ENCODE measurements at places on chromosomes 16 and 17. TPM values are rescaled to one million over a fixed set of nuclear protein-coding genes. Genes with fewer than 3 reads are reported as not detected.

The ZNF750 gene
- polyA plus RNA-seq = 0.18 TPM

The NAGPA gene
- 19.3 TPM for polyA plus RNA-seq

The CFAP97D1 gene
- 0.04 TPM for polyA plus RNA-seq

The TBC1D3C gene
- polyA plus RNA-seq = 3.1 TPM

The CRHR1 gene
- polyA plus RNA-seq = 0.24 TPM

The PIPOX gene
- 51.5 TPM for polyA plus RNA-seq

The IRX5 gene
- polyA plus RNA-seq = 0.10 TPM

DNA sequence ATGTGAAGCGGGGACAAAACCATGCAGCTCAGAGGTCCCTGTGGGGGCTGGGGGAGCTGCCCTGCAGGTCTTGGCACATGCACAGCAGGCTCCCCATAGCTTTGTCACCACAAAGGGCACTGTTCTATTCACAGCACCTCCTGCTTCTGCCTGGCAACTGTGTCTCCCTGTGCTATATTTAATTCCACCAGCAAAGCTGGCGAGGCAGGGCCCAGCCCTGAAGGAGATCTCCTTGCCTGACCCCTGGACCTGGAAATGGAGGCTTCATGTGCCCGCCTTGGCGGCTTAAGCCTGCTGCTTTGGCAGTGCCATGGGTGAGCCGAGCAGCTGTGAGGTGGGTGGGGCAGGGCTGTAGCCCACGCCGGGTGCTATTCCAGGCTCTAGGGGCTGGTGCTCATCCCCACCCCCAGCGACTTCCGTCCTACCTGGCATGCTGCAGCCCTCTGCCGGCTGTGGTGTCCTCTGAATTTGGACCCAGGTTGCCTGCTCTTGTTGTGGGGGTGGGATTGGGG lies 6.8 kb downstream of the LDHD start:
- no peak for DNase-seq

- DNase-seq = no peak
These were observed 4.1 kb downstream of the MGAT5B start for GRCh38 chr17:76872221-76872873.

DNA sequence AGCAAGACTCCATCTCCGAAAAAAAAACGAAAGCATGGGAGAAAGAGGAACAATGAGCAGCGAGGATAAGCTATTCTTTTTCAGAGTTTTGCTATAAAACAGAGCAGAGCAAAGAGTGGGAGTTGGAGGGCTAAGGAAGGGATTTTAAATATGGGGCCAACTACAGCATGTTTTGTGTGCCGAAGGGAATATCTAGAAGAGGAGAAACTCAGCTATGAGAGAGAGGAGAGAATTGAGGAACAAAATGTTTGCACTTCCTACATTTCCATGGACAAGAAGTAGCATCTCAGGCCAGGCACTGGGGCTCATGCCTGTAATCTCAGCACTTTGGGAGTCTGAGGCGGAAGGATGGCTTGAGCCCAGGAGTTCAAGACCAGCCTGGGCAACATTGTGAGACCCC lies 13.1 kb upstream of the GRB2 start:
- no peak for DNase-seq

- no peak for DNase-seq
These were observed 57.4 kb downstream of the SYNRG start for GRCh38 chr17:37551788-37552187.

DNA sequence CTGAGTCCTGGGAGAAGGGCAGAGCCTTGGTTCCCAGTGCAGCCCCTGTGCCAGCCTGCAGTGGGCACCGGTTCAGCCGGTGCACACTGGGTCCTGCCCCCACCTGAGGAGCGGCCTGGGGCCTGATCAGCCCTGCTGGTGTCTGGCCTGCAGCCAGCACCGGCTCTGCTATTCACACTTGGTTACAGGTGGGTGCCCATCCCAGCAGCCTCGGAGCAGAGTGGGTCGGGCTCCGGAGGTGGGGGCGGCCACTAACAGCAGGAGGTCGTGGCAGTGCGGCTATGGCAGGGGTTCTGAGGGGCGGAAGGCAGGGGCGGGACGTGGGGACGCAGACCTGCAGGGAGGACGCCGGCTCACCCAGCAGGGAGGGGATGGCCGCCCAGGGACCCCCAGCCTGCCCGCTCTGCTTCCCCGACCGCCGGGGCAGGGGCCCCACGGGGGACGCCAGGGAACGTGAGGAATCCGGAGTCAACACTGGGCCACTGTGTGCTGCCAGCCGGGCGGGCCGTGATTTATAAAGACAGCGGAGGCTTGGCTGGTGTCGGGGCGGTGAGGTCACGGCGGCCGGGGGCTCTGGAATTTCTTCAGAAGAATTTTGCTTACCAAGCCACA lies 20.3 kb downstream of the METRNL start:
- DNase-seq = no peak

DNA sequence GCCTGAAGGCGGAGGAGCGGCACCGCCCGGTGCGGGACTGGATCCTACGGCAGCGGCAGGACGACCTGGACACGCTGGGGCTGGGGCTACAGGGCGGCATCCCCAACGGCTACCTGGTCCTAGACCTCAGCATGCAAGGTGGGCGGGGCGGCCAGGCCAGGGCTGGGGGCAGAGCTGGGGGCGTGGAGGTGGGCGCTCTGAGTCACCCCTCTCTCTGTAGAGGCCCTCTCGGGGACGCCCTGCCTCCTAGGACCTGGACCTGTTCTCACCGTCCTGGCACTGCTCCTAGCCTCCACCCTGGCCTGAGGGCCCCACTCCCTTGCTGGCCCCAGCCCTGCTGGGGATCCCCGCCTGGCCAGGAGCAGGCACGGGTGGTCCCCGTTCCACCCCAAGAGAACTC lies 7.9 kb downstream of the MSLN start:
- DNase-seq = no peak

- no peak for DNase-seq
These were observed 15.8 kb upstream of the ZNF19 start for GRCh38 chr16:71504901-71505300.

GRCh38 chr17:47205419-47205963 lies 3.7 kb upstream of the MYL4 start:
- peak; percentile 57 for DNase-seq

- no peak for DNase-seq
These were observed 60.2 kb downstream of the CMC2 start for GRCh38 chr16:80946481-80946880.

DNA sequence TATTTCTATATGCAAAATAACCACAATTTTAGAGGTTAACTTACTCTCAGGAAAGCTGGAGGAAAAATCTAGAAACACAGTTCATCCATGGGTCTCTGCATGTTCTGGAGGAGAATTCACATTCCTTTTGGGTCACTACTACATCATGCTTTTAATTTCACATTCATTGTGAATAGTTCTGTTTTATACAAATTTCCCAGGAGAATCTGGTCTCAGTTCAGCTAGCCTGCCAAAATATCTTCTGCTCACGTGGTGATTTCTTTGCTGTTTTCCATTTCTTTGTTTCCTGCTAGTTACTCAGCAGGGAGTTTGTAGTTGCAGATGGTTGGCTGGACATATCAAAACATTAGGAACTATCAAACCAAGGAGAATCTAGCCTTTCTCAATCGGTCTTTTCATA lies at the start of gene ABCA9:
TSS of gene ABCA9 (minus strand) at position 106 of the 400 bp plus-strand sequence. CDS start 9,801 bp downstream, outside the sequence.
- DNase-seq = peak; percentile 7

DNA sequence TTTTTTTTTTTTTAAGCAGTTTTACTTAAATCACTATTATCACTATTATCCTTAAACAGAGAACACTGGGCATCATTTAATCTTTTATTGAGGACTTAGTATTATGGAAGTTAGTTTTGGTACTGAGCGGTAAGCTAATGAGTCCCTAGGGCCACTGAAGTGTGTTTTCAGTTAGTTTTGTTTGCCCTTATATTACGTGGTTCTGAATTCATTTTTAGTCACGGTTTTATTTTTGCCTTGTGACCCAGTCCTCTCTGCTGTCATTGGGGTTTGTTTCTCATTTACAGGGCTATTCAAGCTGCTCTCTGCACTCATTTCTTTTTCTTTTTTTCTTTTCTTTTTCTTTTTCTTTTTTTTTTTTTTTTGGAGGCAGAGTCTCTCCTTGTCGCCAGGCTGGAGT lies 17.3 kb downstream of the RABEP1 start:
- DNase-seq = no peak

DNA sequence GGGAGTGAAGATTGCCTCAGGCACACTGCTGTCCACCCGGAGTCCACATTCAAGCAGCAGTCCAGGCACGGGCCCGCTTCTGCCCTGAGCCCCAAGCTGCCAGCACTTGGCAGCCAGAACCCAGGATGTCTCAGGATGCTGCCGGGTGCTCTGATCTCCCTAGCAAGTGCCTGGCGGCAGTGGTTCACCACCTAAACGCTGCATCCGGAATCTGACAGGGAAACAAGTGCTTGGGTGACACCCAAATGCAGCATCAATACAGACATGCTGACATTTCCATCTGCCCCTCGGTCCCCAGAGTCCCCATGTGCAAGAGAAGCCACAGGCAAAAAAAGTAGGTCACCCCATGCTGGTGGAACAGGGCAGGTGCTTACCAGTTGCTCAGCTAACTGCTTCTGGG lies 197.1 kb upstream of the RPL38 start:
- DNase-seq = no peak

DNA sequence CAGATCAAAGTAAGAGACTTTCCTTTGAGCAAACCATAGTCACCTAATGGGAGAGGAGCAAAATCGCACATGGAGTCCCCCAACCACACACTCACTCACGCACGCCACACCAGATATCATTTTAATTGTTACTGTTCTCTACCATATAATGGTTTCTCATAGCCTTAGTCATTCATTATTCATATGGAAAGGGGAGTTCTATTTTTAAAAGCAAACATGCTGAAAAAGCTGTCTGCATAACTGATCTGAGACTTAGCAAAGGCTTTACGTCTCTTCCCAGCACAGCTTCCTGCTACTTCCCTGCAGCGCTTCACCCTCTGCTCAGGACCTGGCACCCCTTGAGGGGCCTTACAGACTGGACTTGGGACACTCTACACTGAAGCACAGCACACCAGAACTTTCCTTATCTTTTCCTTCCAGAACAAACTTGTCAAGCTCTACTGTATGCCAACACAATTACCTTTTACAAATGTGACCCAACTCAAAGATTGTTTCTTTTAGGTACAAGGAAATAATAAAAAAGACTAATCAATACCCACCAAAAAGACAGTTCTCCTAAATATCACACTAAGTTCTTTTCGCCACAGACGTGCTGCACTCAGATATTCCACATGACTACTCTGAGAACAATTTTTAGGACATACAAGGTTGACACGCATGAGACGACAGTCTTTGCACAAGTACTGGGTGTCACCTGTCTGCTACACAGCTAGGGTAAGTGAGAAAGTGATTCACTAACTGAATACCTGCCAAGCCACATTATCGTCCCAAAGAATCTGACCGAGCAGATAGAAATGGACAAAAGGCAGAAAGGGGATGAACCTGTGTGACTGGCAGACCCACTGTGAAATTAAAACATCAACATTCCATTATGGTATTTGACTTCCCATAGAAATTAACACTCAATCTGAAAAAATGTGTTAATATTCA lies 21.5 kb downstream of the SRP68 start:
- peak; percentile 71 for DNase-seq

- DNase-seq = no peak
These were observed 150.2 kb upstream of the CACNG5 start for GRCh38 chr17:66684731-66685130.

- DNase-seq = no peak
These were observed 9.2 kb downstream of the TBC1D16 start for GRCh38 chr17:80026359-80027042.

DNA sequence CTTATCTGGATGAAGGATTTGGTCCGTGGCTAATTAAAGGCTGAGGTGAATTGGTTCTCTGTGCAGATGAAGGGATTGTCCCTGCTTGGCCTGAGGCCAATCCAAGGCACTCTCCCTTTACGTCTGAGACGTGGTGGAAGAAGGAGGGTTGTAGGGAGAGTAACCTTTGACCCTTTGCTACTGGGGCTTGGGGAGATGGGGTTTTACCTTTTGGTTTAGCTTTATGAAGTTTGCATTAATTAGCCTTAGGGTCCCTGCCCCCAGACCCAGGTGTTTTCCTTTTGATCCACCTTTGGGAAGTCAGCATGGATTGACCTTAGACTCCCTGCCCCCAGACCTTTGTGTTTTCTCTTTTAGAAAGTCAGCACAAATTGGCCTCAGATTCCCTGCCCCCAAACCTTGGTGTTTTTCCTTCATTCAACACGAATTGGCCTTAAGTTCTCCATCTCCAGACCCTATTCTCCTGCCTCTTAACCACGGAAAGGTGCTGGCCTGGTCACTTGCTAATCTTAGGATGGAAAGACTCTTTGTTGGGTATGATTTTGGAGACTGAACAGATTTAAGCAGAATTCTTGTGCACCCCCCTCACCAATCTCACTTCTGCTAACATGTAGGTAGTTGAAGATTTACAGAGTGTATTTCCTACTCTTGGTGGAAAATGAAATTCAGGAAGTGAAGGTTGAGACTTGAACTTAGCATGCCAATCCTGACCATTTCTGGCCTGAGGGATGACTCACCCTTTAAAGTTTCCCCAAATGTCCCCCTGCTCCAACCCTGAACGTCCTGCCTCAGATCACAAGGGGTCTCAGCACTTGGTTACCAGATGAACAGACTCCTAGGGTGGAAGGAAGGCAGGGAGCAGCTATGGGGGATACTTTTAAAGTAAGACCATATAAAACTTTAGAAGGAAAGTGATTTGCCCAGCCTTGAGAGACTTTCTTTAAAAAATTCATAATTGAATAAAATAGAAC lies 23.1 kb upstream of the MMD start:
- DNase-seq = no peak

GRCh38 chr16:28181515-28181914 lies 30.2 kb downstream of the XPO6 start:
- DNase-seq = peak; percentile 12

DNA sequence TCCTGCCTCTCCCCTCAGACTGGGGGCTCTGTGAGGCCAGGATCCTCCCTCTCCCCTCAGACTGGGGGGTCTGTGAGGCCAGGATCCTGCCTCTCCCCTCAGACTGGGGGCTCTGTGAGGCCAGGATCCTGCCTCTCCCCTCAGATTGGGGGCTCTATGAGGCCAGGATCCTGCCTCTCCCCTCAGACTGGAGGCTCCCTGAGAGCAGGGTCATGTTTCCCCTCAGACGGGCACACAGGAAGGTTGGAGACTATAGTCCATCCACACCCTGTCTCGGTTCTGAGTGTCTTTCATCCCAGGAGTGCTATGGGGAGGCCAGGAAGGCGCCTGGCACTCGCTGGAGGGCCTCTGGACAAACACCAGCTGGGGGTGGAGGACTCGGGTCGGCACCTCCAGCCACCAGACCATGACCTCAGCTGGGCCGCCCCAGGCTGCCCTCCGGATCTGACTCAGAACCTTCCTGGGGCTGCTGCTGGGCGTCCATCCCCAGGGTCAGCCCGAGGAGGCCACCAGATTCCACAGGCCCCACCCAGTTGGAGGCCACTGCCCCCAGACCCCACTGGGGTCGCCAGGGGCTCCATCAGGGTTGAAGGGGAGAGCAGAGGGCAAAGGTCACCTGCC lies 21.9 kb upstream of the DLX4 start:
- no peak for DNase-seq

DNA sequence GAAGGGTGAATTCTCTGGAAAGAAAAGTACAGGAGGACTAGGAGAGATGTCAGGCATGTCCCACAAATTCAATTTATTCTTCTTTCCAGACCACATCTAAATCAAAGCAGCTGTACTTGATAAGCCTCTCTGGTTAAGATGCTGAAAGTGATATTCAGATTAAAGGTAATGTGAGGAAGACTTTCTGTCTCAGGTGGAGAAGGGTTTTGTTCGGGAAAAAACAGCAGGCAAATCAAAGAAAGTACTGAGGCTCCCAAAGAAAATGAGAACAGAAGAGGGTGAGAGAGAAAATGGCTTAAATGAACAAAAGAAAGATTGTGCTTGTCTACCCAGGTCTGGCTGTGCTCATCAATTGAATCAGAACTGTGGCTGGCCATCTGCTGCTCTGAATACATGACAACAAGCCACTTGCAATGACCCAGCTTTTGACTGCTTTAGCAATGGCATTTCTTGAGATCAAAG lies 55.6 kb downstream of the MMD start:
- DNase-seq = no peak

Data from large intestine (tissue), 12 donors.